ENCODE measurements at places on chromosomes 7 and 10. TPM values are rescaled to one million over a fixed set of nuclear protein-coding genes. Genes with fewer than 3 reads are reported as not detected.
A peak's percentile ranks its signal among the peaks of the same experiment; 100 is the strongest.

Gene NUDT13
- total RNA-seq = 2.4 TPM

Gene ZNF727
- not detected for total RNA-seq

DNA sequence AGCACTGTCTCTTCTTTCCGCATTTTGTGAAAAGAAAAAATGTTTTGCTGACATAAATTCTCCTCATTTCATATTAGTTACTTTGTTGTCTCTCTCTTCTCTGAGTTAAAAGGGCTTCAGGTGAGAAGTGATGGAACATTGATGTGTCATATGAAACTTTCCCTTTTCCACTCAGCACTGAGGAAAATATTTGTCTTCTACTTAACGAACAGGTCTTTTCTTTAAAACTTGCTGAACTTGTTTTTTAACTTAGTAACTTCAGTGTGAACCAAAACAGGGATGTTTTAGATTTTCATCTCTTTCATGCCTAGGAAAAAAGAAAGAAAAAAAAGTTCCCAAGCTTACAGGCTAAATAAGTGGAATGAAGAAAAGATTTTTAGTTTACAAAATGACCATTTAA is 19.0 kb upstream of the TSPAN12 start:
- no peak overlapping the region for H3K27ac ChIP-seq
- DNase-seq = no peak
- no peaks in the 10 kb centered on the region for H3K36me3 ChIP-seq
- no peak overlapping the region for H3K4me3 ChIP-seq

- no peaks in the 10 kb centered on the region for H3K27me3 ChIP-seq
- H3K4me3 ChIP-seq = no peak overlapping the region
- DNase-seq = peak; percentile 52
Measured at GRCh38 chr10:24552346-24553016, 171.2 kb downstream of the ARHGAP21 start.

Data from activated CD8-positive, alpha-beta T cell treated with anti-CD3 and anti-CD28 coated beads for 36 hours (primary cell).